ENCODE measurements at places on chromosomes 2 and 18.
A peak's percentile ranks its signal among the peaks of the same experiment; 100 is the strongest.

- DNase-seq, result no peak
Observed at GRCh38 chr2:240985881-240986786, 12.3 kb upstream of the SNED1 start.

DNA sequence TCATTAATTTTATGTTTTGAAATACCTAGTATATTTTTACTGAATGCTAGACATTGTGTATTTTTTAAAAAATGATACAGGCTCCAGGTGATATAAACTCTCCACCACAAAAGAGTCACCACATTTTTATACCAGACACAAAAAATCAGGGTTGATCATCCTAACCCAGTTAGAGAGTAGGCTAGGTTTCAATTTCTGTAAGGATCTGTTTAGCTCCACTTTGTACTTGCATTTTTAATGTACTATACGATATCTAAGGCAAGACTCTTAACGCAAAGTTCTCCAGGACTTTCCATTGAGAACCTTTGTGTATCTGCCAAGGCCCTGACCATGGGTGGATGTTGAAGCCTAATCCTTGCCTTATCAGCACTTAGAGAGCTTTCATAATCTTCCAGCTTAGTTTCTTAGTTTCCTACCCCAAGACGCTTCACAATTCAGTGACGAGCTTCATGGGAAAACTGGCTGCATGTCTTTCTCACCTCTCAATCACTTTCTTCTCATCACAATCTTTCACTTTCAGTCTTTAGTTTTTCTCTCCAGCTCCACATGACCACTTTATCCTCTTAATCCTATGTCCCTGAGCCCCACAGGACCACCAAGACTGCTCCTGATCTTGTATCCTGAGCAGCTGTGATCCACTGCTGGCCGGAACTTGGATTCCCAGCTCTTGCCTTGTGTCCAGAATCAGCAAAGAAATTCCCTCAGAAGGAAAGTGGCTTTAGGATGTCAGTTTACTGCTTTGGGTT, 635.8 kb downstream of the RNF144A start:
- no peak for DNase-seq

DNA sequence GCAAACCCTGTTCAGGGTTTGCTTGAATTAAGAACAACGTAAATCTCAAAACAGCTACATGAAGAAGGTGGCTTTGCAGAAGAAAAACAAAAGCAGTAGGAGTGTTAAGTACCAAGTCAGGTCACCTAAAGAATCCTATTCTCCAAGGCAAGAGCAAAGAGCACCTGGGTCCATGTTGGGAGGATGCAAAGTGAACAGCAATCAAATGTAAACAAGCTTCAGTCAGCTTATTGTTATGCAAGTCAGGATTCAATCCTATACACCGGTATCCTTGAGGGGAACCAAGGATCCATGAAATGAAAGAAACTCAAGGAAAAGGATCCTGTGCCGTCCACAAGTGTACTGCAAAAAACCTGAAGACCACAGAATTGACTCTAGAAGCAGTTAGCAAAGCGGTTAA, 261.0 kb upstream of the DDX18 start:
- no peak for DNase-seq

DNA sequence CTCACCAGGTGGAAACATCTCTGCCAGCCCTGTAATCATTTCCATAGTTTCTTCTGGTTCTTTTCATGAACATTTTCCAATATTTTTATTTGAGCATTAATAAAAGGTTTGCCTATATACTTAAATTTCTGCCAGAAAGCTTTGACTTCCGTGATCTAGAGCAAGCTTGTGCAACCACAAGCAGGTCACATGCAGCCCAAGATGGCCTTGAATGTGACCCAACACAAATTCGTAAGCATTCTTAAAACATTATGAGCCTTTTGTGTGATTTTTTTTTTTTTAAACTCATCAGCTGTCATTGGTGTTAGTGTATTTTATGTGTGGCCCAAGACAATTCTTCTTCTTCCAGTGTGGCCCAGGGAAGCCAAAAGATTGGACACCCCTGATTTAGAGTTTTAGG, 51.6 kb downstream of the NEDD4L start:
- no peak for DNase-seq

GRCh38 chr2:218953366-218953954, 6.0 kb upstream of the CDK5R2 start:
- DNase-seq, result no peak

- DNase-seq, result peak; percentile 48
Observed at GRCh38 chr18:73551211-73551610, 596.4 kb downstream of the FBXO15 start.

GRCh38 chr2:118388771-118389170, 300.5 kb downstream of the INSIG2 start:
- DNase-seq, result no peak

DNA sequence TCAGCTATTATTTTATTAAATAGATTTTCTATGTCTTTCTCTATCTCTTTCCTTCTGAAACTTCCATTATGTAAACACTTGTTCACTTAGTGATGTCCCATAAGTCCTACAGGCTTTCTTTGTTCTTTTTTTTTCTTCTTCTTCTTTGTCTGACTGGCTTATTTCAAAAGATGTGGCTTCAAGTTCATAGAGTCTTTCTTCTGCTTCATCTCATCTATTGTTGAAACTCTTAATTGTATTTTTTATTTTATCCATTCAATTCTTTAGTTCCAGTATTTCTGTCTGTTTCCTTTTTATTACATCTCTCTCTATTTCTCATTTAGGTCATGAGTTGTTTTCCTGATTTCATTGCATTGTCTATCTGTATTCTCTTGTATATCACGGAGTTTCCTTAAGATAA, 38.5 kb downstream of the BOD1L2 start:
- DNase-seq, result no peak

DNA sequence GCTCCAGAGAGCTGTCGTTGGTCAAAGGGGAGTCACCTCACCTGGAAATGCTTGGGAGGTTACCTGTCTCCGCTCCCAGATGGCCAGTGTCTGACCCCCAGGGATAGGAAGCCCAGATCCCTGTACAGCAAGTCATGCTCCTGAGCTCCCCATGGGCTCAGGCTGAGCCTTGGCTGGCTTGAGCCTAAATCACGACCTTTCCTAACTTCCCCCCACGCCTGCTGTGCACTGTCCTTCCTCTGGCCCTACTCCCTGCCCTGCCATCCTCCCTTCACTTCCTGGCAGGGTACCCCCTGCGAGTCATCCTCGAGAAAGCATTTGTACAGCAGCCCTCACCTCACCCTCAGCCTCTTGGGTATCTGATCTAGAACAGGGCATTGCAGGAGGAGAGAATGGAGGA, 9.2 kb upstream of the HDAC4 start:
- no peak for DNase-seq

GRCh38 chr2:44902217-44903137, 39.0 kb upstream of the SIX3 start:
- DNase-seq, result no peak

- no peak for DNase-seq
Observed at GRCh38 chr2:168064011-168064998, 183.1 kb downstream of the STK39 start.

GRCh38 chr2:19358242-19359020, at the start of gene OSR1:
OSR1 (minus strand) TSS chr2:19358623; CDS start chr2:19353805, 4,818 bp downstream.
- peak; percentile 25 for DNase-seq

DNA sequence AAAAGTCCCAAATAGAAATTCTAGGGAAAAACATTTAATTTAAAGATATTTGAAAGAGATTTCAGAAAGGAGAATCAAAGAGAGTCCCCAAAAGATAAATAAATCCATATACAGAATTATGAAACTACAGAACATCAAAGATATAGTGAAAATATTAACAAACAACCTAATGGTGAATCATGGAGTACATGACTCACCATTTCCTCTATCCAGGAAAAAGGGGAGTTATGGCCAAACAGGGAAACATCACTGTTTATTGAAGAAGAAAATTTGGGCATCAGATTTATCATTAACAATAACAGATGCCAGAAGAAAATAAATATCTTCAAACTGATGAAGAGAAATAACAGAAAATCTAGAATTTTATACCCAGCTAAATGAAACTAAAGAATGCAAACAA, 448.3 kb downstream of the CDH2 start:
- no peak for DNase-seq

DNA sequence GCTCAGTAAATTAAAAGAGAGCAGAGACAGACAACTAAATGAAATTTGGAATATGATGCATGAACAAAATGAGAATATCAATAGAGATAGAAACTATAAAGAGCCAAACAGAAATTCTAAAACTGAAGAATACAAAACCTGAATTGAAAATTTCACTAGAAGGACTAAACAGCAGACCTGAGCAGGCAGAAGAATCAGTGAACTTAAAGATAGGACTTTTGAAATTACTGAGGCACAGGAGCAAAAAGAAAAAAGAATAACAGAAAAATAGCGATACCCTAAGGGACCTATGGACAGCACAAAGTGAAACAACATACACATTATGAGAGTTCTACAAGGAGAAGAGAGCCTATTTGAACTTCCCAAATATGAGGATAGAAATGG, 41.6 kb downstream of the UNC50 start:
- no peak for DNase-seq

GRCh38 chr2:207227062-207227748, 61.5 kb upstream of the KLF7 start:
- DNase-seq, result no peak

DNA sequence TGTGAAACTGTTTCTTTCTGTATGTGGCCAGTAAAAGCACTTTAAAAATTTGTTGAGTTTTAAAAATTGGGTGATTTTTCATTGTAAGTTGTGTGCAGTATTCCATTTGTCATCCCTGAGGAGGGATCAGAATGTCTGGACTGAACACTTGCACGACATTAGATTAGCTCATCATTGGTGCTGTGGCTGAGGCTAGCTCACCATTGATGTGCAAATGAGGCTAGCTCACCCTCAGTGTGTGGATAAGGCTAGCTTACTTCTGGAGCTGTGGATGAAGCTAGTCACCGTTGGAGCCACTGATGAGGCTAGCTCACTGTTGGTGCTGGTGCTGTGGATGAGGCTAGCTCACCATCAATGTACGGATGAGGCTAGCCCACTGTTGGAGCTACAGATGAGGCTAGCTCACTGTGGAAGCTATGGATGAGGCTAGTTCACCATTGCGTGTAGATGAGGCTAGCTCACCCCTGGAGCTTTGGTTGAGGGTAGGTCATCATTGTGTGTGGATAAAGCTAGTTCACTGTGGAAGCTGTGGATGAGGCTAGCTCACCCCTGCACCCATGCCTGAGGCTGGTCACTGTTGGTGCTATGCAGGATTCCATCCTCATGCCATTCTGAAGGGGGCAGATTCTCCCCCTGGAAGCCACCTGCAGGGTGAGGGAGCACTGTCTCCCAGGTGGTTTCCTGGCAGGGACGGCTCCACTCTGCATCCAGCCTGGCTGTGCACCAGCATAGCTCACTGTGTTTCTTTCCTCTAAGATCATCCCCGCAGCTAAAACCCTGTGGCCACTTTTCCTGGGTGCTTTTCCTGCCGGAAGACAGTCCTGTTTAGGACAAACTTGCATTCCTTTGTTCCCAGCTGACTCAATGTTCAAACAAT, 101.1 kb downstream of the TWIST2 start:
- no peak for DNase-seq

GRCh38 chr18:61420218-61420885, 87.1 kb downstream of the CDH20 start:
- no peak for DNase-seq

GRCh38 chr2:169525434-169525833, 15.9 kb downstream of the KLHL41 start:
- DNase-seq, result no peak

GRCh38 chr2:204510709-204511420, 34.4 kb upstream of the PARD3B start:
- DNase-seq, result no peak

- no peak for DNase-seq
Observed at GRCh38 chr2:121202541-121203310, 82.3 kb downstream of the TFCP2L1 start.

DNA sequence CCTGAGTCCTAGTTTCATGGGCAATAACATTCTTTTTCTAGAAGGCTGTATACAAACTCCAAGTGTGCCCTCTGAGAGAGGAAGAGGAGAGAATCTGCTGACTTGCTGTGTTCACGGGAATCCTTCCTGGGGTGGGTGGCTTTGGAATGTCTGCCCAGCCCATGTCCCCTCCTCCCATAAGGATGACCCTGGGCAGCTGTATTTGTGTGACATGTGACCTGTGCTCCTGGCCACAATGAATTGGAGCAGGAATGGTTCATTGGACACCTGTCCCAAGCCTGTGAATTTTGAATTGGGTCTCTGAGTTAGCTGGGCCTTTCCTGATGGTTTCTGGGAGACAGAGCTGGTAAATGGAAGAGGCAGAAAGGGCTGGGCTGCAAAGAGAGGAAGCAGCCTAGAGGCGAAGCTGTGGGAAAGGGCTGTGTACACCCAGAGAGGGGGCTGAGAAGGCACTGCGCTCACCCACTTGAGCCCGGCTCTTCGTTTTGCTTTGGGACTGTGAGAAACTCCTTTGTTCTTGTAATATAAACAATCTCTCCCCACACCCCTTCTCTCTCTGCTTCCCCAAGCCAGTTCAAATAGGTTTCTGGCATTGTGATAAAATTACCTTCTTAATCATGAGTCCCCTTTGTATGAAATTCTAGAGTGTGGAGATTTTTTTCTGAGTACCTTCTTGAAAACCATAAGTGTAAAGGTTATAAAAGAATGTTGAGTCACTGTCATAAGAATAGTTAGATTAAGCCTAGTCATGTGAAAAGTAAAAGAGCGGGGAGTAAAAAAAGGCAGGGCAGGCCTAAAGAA, 49.8 kb downstream of the SLC4A5 start:
- DNase-seq, result no peak

- DNase-seq, result no peak
Observed at GRCh38 chr18:48949050-48949605, 1.6 kb downstream of the SMAD7 start.

DNA sequence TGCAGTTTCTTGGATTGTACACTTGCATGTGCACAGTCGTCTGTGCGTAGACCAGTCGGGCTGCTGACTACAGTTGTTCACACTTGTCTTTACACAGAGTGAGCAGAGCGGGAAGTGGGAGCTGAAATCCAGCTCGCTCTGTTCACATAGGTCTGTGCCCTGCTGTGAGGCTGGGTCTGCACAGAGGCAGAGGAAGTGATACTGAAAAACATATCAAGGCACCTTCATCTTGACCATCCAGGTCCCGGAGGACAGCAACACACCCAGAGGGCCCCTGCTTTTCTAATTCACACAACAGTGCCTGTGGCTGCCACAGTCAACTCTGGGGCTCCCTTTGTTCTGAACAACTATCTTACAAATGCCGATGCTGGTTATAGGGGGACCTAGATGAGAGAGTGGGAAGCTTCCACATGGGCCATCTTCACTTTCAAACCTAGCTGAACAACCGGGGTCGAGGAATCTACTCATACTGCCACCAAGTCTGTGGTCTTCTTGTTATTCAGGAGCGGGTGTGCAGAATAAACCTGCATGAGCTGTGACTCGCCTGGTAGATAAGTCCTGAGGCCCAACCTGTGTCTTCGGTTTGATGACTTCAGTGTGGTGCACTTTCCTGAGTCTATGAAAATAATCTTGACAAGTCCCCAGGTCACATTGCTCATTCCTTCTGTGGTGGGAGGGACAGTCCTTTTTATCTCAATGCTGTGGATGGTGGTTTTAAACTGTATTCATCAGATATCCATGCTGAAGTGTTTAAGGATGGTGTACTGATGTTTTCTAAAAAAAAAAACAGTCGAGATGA, 3.5 kb upstream of the ADNP2 start:
- DNase-seq, result no peak

DNA sequence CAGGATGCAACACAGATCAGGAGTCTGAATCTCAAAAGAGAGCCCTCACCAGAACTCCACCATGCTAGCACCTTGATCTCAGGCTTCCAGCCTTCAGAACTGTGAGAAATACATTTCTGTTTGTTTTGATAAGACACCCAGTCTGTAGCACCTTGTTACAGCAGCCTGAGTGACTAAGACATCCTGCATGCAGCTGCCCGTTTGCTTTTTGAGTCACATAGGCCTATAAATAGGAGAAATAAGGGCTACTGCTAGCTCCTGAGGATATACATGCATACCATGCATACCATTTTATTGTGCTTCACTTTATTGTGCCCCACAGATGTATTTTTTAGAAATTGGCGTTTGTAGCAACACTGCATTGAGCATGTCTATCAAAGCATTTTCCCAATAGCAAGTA, 337.8 kb downstream of the CDH2 start:
- DNase-seq, result no peak
